ENCODE measurements at places on chromosomes 3 and 15.

- DNase-seq: no peak
These were observed 129.2 kb upstream of the BNIP2 start for GRCh38 chr15:59818336-59818735.

DNA sequence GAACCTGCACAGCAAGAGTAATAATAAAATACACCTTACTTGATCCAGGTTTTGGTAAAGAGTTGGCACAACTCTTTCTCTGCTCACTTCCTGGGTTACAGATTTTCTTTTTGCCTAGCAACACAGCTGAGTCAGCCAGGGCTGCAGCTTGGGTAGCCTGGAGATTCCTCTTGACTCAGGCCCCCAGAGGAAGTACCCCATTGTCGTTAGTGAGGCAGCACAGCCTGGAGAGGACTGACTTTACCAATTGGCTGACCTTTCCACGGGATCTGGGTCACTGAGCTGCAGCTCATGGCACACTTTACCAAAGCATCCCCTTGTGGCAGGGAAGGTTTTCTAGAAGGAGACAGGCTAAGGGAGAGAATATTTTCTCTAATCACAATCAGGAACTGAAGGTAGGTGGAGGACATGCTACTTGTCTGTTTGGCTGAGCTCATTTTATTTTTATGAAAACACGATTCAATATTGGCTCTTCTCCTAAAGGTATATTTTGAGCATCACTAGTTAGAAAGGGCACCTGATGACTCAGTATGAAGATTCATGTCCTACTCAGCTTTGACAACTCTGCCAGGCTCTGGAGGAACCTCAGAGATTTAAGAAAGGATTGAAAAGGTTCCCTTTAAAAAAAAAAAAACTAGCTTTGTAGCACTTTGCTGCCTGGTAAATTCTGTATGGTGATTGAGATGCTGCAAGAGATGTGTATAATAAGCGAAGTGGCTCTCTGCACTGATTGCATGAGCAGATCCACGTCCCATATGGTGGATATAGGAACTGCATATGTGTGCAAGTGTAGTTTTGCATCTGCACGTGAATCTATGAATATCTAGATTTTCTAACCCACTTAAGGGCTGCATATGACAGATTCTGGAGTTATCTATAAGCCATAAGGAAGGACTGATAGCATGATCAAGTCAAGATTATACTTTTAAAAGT lies 124.8 kb downstream of the CHDH start:
- no peak for DNase-seq

- no peak for DNase-seq
These were observed 150.6 kb upstream of the SGO1 start for GRCh38 chr3:20336572-20336971.

GRCh38 chr15:84714821-84715220 lies 1.1 kb downstream of the SEC11A start:
- no peak for DNase-seq

- DNase-seq: no peak
These were observed 58.5 kb downstream of the GRIP2 start for GRCh38 chr3:14481646-14482036.

All from activated T-cell treated with anti-CD3 and anti-CD28 coated beads for 1 hour (primary cell).